Amygdala (tissue), 56 donors: ENCODE measurements at places on chromosomes 5 and 9.

- DNase-seq, result no peak
These were observed 9.5 kb downstream of the SLC35A4 start for GRCh38 chr5:140574165-140574564.

DNA sequence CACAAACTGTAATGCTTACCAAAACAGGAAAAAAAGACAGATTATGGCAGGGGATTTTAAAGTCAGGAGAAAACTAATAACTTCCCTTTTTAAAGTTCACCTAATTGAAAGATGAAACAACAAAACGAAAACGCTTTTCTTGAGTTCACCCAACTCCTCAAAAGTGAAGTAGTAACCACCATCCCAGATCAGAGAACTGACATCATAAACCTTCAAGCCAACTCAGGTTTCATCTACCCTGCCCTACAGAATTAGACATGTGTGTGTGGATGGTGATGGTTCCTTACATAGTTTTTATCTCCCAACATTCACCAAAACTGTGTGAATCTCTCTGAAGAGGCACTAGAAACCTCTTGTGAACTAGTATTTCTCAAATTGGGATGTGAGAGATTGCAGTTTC is 195.2 kb upstream of the PTGER4 start:
- no peak for DNase-seq

DNA sequence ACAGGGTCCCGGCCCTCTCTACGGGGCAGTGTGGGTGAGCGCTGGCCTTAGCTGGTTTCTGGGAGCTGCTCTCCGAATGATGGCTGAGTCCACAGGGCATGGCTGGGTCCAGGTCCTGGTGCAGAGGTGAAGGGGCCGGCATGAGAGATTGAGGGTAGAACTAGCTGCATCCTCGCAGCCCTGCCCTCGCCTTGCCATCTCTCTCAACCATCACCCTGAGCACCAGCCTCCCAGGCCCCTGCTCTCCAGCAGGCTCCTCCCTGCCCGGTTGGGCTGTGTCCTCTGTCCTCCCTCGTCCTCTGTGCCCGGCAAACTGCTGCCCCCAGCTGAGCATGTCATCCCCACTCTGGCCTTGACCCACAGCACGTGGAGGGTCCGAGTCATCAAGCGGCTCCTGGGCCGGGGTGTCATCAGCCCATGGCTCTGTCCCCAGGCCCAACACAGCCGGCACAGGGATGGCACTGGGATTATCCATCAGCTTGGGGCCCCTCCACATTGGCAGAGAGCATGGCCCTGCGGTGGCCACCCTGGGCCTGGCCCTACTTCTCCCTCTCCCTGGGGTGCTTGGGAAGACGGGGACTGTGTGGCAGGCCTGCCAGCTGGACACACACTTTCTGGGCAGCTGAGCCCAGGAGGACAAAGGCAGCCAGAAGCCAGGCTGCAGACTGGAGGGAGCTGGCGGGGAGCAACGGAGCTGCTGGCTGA is 8.4 kb downstream of the FLT4 start:
- DNase-seq, result no peak

GRCh38 chr5:2299388-2300220 is 416.9 kb upstream of the IRX4 start:
- no peak for DNase-seq

GRCh38 chr5:80249901-80250300 is 5.9 kb downstream of the SERINC5 start:
- DNase-seq, result no peak

DNA sequence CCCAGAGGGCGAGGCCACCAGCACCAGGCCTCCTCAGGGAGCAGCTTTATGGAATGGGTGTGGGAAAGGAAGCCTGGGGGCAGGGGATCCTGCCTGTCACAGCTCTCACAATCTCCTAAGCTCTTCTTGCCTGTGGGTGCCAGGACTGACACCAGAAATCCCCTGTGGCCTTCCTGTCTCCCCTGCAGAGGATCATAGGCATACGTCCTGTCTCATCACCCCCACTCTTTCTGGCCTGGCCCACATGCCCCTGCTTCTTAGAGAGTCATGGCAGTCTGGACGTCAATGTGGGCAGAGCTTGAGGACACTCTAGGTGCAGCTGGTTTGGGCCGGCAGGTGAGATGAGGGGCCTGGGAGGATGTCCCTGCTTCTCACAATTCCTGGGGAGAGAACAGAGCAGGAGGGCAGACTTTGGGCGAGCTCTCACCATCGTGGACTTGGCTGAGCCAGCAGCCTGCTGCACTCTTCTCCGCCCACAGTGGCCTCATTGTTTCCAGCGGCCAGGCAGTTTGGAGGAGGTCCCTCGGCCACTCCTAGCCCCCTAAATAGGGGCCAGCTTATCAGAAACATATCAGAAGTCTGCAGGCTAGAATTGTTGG is 67.3 kb upstream of the ZFR start:
- DNase-seq, result no peak

GRCh38 chr5:161546095-161546469 is 443 bp downstream of the GABRB2 start:
- DNase-seq, result no peak

DNA sequence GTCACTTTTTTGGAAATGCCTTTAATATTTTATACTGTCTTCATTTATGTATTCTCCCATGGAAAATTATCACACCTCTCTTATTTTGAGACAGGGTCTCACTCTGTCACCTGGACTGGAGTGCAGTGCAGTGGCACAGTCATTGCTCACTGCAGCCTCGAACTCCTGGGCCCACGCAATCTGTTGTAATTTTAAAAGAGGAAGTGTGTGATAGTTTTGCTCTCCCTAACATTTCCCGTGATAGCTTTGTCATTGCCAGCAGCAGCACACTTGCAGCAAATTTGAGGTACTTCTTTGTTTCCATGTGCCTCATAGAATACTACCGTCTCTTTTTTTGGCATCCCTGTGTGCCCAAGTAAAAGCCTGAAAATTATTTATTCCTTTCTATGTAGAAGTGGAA is 103.5 kb downstream of the RNF180 start:
- no peak for DNase-seq

GRCh38 chr9:38651400-38652042 is 31.1 kb upstream of the ANKRD18A start:
- no peak for DNase-seq

- DNase-seq, result no peak
These were observed 6.6 kb downstream of the PCDH12 start for GRCh38 chr5:141951332-141951781.

GRCh38 chr9:134076644-134077043 is 8.8 kb upstream of the BRD3 start:
- no peak for DNase-seq

DNA sequence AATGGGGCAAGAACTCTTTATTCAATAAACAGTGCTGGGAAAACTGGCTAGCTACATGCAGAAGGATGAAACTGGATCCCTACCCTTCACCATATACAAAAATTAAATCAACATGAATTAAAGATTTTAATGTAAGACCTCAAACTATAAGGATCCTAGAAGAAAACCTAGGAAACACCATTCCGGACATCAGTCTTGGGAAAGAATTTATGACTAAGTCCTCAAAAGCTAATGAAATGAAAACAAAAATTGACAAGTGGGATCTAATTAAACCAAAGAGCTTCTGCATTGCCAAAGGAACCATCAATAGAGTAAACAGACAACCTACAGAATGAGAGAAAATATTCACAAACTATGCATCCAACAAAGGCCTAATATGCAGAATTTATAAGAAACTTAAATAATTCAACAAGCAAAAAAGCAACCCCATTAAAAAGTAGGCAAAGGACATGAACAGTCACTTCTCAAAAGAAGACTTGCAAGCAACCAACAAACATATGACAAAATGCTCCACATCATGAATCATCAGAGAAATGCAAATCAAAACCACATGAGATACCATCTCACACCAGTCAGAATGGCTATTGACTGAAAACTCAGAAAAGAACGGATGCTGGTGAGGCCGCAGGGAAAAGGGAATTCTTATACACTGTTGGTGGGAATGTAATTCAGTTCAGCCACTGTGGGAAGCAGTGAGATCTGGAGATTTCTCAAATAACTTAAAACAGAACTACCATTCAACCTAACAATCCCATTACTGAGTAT is 104.3 kb upstream of the MAP3K1 start:
- DNase-seq, result no peak

DNA sequence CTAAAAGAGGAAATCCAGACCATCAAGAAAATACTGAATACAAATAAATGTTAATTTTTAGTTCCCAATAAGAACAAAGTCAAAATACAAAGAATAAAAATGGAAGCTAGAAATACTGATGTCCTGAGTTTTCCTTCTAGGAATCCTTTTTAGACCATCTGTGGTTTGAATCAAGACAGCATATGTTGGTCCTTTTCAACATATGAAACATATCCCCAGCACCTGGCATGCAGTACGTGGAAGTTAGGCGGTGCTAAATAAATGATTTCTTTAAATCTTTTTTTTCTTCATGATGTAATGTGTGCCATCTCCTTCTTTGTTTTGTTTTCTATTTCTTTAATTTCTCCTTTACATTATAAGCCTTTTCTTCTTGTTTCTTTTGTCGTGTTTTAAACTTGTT is 34.0 kb downstream of the KIAA1958 start:
- no peak for DNase-seq

DNA sequence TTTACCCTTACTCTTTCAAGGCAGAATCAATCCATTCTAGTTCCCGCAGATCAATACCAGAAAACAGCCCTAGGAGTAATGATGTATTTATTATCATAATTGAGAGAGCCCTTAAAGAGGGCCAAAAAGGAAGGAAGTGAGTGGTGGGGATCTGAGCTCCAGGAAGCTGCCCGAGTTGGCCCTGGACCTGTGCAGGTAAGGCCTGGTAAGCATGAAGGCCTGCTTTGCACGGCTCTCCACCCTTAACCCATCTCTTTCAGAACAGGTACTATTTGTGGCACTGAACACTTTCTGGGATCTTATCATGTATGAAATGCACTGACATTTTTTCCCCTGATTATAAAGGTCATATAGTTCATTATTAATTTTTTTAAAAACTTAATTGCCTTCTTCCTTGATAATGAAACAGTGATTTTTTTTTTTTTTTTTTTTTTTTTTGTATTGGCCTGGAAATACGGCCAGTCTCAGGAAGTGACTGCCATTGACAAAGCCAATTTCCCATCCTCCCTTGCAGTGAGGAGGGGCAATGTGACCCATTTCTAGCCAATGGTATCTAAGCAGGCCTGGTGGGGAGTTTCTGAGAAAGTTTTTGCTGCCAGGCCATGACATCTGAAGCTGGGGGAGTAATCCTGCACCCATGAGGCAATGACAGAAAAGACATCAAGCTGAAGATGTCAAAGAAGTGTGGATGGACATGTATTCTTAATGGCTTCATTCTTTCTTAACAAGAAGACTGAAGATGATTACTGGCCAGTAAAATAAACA is 6.3 kb upstream of the MVB12B start:
- no peak for DNase-seq

DNA sequence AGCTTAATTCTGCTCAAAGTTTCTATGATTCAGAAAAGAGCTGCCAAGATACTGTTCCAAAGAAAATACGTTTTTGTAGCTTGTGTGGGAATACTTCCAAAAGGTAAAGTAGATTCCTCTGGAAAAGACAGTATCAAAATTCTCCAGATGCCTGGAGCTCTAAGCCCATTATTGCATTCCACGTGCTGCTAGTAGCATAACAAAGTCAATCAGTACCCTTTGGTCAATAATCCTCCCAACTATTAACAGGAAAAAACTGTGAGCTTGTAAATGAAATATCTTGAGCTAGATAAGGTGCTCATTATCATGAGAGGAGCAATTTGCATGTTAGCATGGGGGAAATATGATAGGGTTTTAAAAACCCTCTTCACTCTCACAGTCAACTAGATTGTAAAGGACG is 229.5 kb upstream of the TYRP1 start:
- no peak for DNase-seq
